ENCODE measurements at places on chromosomes 5 and 9.

GRCh38 chr5:154806176-154806575 lies 44.2 kb downstream of the FAXDC2 start:
- no peak for DNase-seq

GRCh38 chr9:118003240-118003639 lies 299.0 kb downstream of the TLR4 start:
- no peak for DNase-seq

DNA sequence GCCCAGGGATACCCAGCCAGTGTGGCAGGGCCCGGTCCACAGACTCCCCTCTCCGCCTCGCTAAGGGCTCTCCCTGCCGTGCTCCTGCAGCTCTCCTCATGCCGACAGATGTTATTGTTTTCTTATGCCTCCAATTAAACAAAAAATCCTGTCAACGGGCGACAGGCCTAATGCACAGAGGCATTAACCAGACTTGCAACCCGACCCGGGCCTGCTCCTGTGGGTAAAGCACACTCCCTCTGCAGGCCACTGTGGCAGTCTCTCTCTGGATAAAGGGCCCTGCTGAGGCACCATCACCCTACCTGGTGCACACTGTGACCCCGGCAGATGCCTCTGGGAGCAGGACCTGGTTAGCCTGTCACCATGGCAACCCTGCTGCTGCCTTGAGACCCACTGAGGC lies 27.5 kb upstream of the HAND1 start:
- DNase-seq, result no peak

DNA sequence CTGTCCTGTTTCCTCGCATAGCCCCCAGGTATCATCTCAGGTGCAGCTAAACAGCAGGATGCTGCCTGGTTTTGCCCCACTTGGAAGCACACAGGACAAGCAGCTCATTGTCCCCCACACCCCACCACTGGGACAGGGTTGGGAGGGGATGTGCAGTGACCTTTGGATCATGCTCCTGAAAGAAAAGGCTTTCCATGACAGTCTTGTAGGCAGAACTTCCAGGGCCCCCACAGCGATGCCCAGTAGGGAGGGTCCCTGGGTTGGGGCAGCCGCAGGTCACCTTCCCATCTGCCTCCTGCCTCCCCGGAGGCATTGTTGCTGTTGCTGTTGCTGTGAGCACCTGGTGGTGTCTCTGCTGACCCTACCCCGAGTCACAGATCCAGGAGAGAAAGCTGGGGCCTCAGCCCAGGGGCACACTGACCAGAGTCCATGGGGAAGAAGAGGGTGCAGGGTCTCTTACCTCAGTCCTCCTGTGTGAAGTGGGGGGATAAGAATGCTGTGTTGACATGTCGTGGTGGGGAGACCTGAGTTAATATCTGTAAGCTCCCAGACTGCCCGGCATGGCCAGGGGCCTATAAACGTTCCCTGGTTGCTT lies 8.5 kb downstream of the CEP72 start:
- no peak for DNase-seq

DNA sequence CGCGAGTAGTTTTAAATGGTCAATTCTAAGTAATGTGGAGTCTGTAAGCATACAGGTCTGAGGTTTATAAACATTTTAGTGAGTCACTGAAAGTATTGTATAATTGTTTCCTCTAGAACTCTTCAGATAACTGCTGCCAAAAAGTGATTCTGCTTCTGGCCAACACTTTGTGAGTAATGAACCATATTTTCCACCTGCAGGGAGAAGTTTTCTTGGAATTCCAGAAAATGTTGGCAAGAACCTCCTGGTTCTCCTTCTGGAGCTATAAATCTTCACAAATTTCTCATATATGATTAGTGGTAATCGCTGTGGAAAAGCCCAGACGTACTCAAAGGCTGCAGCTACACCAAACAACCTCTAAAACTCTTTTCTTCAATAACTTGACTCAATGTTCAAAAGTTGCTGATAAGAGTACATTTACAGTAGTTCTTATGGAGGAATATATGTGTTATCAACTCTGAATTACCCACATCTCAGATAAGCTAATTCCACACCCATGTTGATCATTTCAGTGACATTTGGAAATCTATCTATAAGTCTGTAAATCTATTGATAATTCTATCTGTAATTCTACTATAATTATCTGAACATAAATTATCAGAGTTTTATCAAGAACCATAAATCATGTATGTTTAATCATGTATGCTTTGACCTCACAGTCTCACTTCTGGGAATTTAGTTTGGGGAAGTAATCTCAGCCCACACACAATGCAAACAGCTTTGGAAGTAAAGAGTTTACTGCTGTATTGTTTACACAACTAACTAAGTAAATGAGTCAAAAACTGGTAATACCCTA lies 74.1 kb downstream of the FNBP1 start:
- no peak for DNase-seq

GRCh38 chr5:112787261-112787660 lies 49.6 kb downstream of the APC start:
- DNase-seq, result no peak

GRCh38 chr5:135287551-135287950 lies 111.5 kb downstream of the MACROH2A1 start:
- no peak for DNase-seq

GRCh38 chr5:168047669-168048111 lies 243.8 kb upstream of the WWC1 start:
- DNase-seq, result no peak

DNA sequence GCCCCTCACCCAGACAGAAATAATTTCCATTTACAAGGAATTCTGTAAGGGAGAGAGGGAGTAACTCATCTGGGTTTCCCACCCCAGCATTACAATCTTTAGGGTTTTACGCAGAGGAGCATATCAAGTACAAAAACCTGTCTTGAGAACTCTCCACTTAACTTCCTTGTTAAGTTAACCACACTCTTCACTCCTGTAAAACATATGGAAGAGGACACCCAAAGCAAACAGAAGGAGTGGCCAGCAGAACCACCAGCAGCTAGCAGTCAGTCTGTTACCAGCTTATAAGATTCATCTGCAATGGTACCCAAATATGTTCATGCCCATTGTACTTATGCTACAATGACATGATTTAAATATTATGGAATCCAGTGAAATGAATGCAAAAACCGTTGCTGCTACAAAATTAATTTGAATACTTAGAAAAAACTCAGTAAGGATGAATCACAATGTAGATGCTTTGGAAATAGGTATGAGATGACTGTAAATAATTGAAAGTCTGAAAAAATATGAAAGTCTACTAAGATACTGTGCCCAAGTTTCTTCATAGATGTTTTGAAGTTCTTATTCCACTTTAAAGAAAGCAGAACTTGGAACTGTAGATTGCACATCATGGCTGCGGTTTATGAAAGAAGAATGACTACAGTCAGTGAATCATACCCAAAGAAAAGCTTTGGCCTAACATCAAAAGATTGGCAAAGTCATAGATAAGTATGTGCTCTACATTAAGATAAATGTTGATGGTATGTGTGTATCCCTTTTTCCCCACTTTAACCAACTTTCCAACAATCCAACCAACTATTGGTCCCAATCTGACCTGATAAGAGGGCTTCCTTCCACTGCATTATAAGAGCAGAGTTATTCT lies 233.6 kb downstream of the ACTL7B start:
- DNase-seq, result no peak

DNA sequence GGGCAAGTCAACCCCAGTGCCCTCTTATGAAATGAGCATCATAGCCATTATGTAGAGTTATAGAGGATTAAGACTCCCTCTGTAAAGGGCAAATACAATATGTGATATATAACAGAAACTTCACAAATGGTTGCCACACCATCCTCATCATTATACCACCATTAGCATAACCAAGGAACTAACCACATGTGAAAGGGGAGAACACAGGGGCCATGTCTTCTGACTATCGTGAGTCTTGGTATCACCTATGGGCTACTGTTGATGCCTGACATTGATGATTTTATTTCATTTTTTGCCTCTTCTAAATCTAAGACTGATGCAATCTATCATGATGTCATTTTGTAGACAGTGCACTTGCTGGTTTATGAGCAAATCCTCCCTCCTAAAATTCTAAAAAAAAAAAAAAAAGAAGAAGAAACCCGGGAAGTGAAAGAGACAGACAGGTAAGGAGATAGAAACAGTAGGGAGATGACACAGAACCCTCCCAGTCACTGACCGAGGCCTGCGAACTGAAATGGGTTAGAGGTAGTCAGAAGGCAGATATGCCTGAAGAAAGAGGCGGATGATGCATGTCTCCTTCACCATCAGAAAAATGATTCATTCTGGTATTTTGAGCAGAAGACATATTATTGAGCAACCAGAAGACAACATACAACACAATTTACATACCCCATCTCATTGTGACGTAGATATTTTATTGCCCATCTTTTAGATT lies 266.0 kb downstream of the DMAC1 start:
- no peak for DNase-seq

DNA sequence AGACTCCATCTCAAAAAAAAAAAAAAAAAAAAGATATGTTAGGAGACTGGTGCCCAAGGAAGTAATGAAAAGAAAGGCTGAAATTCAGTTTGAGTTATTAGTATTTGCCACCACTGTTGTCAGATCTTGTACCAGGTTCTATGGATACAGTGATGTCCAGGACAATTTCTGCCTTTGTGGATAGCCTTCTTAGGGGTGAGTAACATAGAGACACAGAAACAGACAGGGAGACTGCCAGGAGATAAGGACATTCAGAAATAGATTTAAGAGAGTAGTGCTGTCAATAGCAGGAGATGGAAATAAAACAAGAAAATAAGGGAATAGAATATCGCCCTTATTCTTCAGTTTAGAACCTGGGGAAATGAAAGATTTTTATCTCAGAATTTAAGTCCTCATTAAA lies 6.3 kb upstream of the SPINK14 start:
- no peak for DNase-seq

GRCh38 chr5:73894860-73895259 lies 268.9 kb downstream of the ARHGEF28 start:
- DNase-seq, result no peak

- no peak for DNase-seq
Measured at GRCh38 chr9:38004809-38005560, 64.0 kb downstream of the SHB start.

- no peak for DNase-seq
Measured at GRCh38 chr5:96455789-96456188, 22.7 kb upstream of the PCSK1 start.

GRCh38 chr5:113337515-113338415 lies 97.0 kb downstream of the TSSK1B start:
- no peak for DNase-seq

DNA sequence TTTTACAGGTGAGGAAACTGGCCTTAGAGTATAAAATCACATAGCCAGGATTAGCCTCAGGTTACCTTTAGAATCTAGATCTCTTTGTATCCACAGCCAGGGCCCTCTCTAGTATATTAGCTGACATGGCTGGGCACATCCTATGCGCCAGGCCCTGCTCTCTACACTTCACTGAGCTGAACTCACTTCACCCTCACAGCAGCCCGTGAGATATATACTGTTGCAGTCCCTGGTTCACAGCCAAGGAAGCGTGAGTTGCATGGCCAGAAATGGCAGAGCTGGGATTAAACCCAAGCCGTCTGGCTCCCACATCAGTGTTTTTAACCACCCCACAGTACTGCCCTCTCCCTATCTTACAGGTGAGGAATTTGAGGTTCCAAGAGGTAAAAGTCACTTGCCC lies 58.4 kb downstream of the DAB2IP start:
- DNase-seq, result no peak

DNA sequence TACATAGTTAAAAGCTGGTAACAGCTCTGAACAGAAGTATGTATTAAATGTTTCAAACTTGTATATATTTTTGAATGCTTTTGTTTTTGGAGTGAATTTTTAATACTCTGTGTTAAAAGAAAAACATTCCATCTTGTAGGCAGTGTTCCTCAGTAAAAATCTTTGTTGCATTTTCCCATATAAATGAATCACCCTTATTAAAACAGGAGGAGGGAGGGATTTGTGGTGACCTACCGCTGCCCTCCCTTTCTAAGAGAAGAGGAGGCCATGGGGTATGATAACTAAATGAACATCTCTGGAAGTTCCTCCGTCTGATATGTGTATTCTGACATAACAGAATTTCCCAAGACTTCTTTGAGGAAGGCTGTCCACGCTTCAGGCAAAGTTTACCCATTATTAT lies 53.4 kb downstream of the INIP start:
- DNase-seq, result no peak

GRCh38 chr5:71475788-71476384 lies 20.4 kb downstream of the BDP1 start:
- DNase-seq, result peak; percentile 68

DNA sequence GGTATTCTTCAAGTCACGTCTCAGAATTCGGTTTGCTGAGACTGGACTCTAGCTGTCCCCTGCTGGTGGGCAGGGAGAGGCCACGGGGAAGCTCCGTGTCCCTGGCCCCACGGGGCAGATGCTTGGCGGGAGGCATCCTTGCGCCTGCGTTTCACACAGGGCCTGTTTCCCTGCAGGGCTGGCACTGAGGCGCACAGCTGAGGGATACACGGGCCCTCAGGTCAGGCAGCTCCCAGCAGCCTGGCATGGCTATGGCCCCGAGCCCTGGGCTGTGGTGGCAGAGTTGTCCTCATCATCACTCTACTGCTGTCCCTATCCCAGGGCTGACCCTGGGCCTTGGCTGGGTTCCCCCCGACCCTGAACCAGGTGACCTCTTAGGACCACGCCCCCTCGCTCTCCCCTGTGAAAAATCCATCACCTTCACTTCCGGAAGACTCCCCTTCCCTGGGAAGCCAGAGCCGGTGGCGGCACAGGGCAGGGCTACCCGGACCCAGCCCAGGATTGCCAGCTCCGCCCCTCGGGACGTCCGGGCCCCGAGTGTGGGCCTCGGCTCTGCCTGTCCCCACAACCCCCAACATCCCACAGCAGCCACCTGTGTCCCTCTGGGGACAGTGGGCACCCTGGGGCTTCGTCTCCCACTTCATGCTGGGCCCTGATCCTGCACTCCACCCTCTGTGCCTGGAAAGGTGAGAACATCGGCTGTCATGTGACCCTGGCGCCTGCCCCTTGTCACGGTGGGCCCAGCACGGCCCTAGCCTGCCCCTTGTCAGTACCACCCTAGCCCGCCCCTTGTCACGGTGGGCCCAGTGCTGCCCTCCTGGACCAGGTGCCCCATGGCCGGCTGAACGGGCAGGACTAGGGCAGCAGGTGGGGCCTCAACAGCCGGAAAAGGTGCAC lies 5.0 kb downstream of the DPP7 start:
- DNase-seq, result peak; percentile 19

DNA sequence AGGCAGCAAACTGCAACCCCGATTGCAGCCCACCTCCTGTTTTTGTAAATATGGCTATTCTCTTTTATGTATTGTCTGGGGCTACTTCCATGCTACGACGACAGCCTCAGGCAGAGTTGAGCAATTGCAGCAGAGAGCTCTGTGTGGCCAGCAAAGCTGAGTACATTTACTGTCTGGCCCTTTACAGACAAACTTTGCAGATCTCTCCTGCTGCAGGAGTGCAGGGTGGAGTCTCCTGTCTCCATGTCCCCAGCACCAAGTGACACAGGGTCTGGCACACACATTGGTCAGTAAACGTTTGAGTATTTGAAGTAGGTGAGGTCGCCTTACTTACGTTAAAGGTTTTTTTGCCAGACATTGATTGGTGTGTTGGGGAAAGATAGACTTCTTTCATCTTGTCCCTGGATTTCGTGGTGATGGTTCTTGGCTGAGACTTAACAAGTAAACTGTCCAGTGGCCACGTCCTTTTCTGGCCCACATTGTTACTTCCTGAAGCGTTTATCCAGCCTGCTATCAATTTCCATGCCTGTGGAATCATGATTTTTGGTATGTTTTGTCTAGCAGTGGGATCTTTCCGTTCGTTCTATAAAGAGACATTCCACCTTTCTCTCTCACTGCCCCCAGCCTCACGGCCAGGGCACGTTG lies 27.2 kb downstream of the PRRC2B start:
- DNase-seq, result no peak

All from GM13976 (cell line).